Right ventricle myocardium inferior (tissue), 1 donor: ENCODE measurements at places on chromosomes 2 and 18. TPM values are rescaled to one million over a fixed set of nuclear protein-coding genes. Genes with fewer than 3 reads are reported as not detected.

CTDSP1 gene
- 101 TPM for total RNA-seq

INHA gene
- 1.9 TPM for total RNA-seq

- DNase-seq = peak; percentile 91
These were observed 24.3 kb downstream of the TMEM237 start for GRCh38 chr2:201618744-201619662.

GRCh38 chr18:28411806-28412205 lies 234.9 kb upstream of the CDH2 start:
- DNase-seq = no peak

GRCh38 chr2:70691497-70692140 lies 76.4 kb downstream of the ADD2 start:
- no peak for DNase-seq

DNA sequence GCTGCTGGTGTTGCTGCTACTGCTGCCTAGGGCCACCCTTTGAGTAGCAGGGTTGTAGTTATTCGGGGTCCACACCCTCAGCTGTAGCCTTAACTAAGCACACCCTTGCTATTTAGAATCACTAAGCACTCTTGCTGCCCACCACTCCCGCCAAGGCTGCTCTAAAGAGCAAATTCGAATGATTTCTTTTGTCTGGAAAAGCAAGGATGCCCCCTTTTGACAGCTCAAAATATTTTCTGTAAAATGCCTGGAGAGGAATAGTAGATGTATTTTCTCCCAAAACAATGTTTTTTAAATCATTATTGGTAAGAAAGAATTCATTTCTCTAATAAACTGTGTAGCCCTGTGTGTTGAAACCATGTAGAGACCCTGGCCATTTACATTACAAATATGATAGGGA lies 80.8 kb upstream of the PAPOLG start:
- DNase-seq = no peak

GRCh38 chr2:149767516-149767974 lies 180.0 kb upstream of the MMADHC start:
- no peak for DNase-seq

GRCh38 chr18:37935086-37935485 lies 369.5 kb upstream of the CELF4 start:
- DNase-seq = no peak
